Nasal cavity respiratory epithelium epithelial cell of viscerocranial mucosa (primary cell): ENCODE measurements at places on chromosomes 5 and 9. TPM values are rescaled to one million over a fixed set of nuclear protein-coding genes. Genes with fewer than 3 reads are reported as not detected.

The CLIC3 gene
- 4.4 and 6.7 TPM in 2 replicates for total RNA-seq

The CD72 gene
- 0.50 and 1.0 TPM in 2 replicates for total RNA-seq

The TPD52L3 gene
- total RNA-seq: not detected in 2 replicates

The CNTNAP3B gene
- 3.1 and 9.9 TPM in 2 replicates for total RNA-seq

The NME5 gene
- under 0.01 and 1.9 TPM in 2 replicates for total RNA-seq

The IQGAP2 gene
- 0.50 TPM in 1 of 2 replicates, not detected in the other for total RNA-seq

The TMC1 gene
- total RNA-seq: 0.71 and 1.0 TPM in 2 replicates

The NUP188 gene
- total RNA-seq: 42.7 and 81.1 TPM in 2 replicates

The GCNT4 gene
- total RNA-seq: 3.4 and 5.4 TPM in 2 replicates

The CKMT2 gene
- 0.36 TPM in 1 of 2 replicates, not detected in the other for total RNA-seq

The CHSY3 gene
- total RNA-seq: under 0.01 and 0.21 TPM in 2 replicates

The SELENOP gene
- total RNA-seq: 1.4 and 54.8 TPM in 2 replicates

The TMEM174 gene
- total RNA-seq: not detected in 2 replicates

The CSF1R gene
- total RNA-seq: under 0.01 and 0.50 TPM in 2 replicates

The TCF7 gene
- under 0.01 and 0.36 TPM in 2 replicates for total RNA-seq

The NFIB gene
- total RNA-seq: 17.8 and 28.8 TPM in 2 replicates

The GDNF gene
- total RNA-seq: under 0.01 and 0.07 TPM in 2 replicates

The ZNF782 gene
- total RNA-seq: 2.4 and 4.4 TPM in 2 replicates

The GABRB2 gene
- not detected in 2 replicates for total RNA-seq

The CDX1 gene
- not detected in 2 replicates for total RNA-seq

The PCDHGA7 gene
- under 0.01 and 1.8 TPM in 2 replicates for total RNA-seq

The DRD1 gene
- not detected in 2 replicates for total RNA-seq

The SV2C gene
- total RNA-seq: under 0.01 TPM in 2 replicates

The TXNDC8 gene
- not detected in 2 replicates for total RNA-seq

The MAMDC2 gene
- total RNA-seq: 0.68 and 6.8 TPM in 2 replicates

The PKD2L2 gene
- not detected in 2 replicates for total RNA-seq

The SNCB gene
- total RNA-seq: 0.34 TPM in 1 of 2 replicates, not detected in the other

The IRGM gene
- total RNA-seq: not detected in 2 replicates

The SLC4A9 gene
- 0.07 and 0.34 TPM in 2 replicates for total RNA-seq

The OLFM1 gene
- total RNA-seq: not detected in 2 replicates

The C9orf153 gene
- 0.34 and 0.64 TPM in 2 replicates for total RNA-seq

The TAF1L gene
- under 0.01 TPM in 2 replicates for total RNA-seq

The KLHL3 gene
- 1.7 and 2.9 TPM in 2 replicates for total RNA-seq

The SPINK13 gene
- not detected in 2 replicates for total RNA-seq

The PAPPA gene
- total RNA-seq: 0.68 and 13.1 TPM in 2 replicates

The LCN12 gene
- 0.34 TPM in 1 of 2 replicates, not detected in the other for total RNA-seq

The PCAT7 gene
- total RNA-seq: not detected in 2 replicates

The SLC27A6 gene
- total RNA-seq: 0.28 and 0.34 TPM in 2 replicates

The MCC gene
- total RNA-seq: 58.1 and 180 TPM in 2 replicates

The MORN5 gene
- total RNA-seq: not detected in 2 replicates

The ACER2 gene
- 8.2 and 15.6 TPM in 2 replicates for total RNA-seq

The SHISAL2B gene
- total RNA-seq: not detected in 2 replicates
